NCI-H69 (cell line): ENCODE measurements at places on chromosomes 12 and 14.
A peak's percentile ranks its signal among the peaks of the same experiment; 100 is the strongest.

GRCh38 chr14:61308198-61308597, 13.2 kb upstream of the PRKCH start:
- no peak for DNase-seq

DNA sequence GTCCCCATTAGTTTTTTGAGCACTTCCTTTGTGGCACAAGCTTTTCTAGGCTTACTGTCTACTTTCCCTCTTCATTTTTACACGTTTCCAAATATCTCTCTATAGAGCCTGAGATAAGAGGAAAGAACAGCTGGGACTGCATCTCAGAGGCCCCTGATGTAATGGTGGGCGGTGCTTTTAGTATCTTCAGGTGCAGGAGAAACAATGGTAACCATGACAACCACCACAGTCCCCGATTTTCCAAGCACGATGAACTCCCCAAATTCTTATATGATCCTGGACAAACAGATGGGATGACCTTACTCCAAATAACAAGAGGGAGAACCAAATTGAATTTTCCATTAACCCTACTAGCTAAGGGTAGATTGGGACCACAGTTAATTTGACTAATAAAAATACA, 103.3 kb downstream of the AEBP2 start:
- no peak for DNase-seq

GRCh38 chr12:80857311-80857710, 80.4 kb downstream of the LIN7A start:
- no peak for DNase-seq

GRCh38 chr14:96078625-96079016, 39.5 kb downstream of the C14orf132 start:
- DNase-seq, result no peak

- peak; percentile 99 for DNase-seq
Observed at GRCh38 chr12:109310247-109311125, 1.4 kb upstream of the FOXN4 start.

DNA sequence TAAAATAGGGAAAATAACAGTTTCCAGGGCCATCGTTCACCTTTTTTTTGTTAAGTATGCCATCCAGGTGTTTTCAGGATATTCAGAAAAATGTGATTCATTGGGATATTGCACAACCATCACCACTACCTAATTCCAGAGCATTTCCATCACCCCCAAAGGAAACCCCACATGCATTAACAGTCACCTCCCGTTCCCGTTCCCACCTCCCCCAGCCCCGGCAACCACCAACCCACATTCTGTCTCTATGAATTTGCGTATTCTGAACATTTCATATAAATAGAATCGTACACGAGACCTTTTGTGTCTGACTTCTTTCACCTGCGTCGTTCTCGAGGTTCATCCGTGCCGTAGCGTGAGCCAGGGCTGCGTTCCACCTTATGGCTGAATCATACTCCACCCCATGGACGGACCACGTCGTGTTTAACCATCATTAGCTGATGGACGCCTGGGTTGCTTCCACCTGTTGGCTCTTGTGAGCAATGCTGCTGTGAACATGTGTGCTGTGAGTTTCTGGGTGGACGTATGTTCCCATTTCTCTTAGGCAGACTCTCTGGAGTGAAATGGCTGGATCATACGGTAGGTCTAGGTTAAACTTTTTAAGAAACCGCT, 51.0 kb upstream of the NCOR2 start:
- DNase-seq, result peak; percentile 24

GRCh38 chr12:5317556-5317955, 114.4 kb upstream of the NTF3 start:
- no peak for DNase-seq

DNA sequence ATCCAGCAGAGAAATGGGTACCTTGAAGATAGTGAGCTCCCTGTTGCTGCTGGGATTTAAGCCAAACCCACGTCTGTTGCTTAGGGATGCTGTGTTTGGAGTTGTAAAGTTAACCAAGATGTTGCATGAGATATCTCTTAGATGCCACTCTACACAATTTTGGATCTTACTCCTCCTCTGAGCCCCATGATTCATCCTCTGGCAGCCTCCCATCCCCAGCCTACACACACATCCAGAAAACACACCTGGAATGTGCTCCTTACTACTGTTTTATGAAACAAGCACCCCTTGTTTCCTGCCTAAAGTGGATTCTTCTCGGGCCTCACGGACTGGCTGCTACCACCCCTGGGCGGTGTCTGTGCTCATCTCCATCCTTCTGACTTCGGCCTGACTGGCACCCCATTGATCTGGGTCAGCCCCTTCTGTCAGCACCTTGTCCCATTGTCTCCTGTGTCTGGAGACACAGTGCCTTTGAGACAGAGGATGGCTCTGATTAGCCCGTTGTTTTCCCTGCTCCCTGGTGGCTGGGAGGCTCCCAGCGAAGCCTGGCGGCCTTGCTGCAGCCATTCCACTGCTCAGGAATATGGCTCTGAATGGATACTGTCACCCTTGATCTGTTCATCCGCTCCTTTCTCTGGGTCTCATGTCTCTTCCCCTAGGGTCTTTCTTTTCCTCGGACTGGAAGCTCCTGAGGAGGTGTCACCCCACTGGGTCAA, 24.3 kb downstream of the TSPAN9 start:
- DNase-seq, result no peak

DNA sequence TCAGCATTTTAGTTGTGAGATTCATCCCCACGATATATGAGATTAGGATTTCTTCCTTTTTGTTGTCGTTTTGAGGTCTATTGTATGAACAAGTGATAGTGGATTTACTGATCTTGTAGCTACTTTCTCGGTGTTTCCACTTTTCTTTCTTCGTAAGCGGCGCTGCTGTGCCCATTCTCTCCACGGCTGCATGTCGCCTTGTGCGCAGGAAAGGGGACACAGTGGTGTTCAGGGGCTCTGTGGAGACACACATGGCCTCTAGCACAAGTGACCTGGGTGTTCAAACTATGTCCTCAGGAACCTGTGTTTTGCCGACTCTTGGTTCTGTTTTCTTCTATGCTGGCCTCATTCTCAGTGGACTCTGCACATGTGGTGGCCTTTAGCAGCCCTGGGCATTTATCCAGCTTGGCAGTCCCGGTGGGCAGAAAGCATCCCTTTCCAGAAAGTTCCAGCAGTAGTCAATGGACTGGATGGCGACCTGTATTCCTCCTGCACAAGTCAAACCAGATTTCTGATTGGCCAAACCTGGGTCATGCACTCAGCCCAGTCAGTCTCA, 18.7 kb downstream of the CKAP4 start:
- DNase-seq, result no peak

GRCh38 chr12:40502322-40502721, 189.9 kb upstream of the CNTN1 start:
- DNase-seq, result no peak

DNA sequence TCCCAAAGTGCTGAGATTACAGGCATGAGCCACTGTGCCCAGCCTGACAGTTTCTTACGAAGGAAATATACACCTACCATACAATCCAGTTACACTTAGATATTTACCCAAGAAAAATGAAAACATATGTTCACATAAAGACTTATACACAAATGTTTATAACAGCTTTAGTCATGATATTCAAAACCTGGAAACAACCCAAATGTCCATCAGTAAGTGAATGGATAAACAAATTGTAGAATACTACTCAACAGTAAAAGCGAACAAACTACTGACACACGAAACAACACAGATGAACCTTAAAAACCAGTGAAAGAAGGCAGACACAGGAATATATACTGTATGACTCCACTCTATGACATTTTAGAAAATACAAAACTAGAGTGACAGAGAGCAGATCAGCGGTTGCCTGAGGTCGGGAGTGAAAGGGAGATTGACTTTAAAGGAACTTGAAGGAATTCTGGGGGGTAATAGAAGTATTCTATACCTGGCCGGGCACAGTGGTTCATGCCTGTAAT, 83.6 kb downstream of the SPRING1 start:
- no peak for DNase-seq

DNA sequence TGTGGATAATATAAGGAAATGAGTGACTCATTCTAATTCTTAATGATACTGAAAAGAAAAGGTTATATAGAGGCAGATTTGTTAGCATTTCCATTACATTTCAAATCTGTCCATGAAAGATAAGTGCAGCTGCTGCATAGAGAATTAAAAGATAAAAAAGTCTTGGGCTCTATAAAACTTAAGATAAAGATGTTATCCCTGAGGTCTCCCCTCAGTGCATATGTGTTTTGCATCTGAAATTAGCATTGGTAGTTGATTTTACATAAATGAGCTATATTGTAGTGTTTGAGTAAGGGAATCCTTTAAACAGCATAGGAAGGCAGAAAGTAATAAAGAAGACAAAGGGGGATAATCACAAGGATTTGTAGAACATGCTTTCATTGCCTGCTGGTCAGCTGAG, 206.2 kb downstream of the FSCB start:
- peak; percentile 88 for DNase-seq

DNA sequence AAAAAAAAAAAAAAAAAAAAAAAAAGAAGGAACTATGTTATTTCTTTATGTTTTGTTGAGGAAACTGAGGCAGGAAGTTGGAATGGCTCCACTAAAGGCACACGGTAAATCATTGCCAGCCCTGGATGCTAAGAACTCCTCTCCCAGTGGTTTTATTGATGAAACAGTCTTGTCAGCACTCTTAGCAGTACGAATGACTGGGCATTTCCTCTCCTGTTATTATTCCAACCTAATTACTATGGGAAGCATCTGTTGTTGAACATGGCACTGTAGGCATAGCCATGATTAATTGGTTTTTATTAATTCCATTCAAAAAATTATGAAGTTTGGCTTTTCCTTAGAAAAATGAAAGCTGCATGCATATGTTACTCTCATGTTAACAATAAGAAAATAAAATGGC, 1387.1 kb upstream of the TMEM132C start:
- DNase-seq, result no peak

- DNase-seq, result peak; percentile 40
Observed at GRCh38 chr12:15446807-15447206, 124.5 kb downstream of the PTPRO start.

- DNase-seq, result no peak
Observed at GRCh38 chr14:59920378-59920683, 387 bp downstream of the LRRC9 start.

DNA sequence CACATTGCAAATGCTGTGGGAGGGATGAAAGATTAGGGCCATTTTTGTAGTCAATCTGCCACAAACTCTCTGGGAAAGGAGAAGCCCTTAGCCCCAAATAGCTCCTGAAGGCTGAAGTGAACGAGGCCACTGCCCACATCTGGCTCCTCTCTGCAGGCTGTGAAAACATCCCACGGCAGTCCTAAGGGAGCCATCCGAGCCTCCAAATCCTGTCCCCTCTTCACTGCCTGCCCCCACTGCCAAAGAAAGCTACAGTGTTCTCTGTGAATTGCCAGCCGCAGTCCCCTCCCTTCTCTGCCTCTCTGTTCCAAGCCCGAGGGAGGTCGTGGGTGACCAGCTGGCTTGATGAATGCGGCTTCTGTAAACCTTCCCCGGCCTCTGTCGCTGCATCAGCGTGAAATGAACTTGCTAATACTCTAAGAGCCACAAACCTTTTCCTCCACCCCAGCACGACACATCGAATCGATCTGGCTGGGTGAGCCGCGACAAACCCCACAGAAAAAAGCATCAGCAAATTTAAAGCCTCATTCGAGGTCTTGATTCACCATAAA, 180.7 kb upstream of the NRXN3 start:
- no peak for DNase-seq

DNA sequence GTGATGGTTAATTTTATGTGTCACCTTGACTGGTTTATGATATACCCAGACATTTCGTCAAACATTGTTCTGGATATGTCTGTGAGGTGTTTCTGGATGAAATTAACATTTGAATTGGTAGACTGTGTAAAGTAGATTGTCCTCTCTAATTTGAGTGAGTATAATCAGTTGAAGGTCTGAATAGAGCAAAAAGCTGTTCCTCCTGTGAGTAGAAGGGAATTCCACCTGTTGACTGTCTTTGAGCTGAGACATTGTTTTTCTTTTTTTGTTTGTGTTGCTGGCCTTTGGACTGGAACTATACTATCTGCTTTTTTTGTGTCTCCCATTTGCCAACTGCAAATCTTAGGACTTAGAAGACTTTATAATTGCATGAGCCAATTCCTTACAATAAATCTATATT, 920.9 kb upstream of the LRFN5 start:
- DNase-seq, result no peak

DNA sequence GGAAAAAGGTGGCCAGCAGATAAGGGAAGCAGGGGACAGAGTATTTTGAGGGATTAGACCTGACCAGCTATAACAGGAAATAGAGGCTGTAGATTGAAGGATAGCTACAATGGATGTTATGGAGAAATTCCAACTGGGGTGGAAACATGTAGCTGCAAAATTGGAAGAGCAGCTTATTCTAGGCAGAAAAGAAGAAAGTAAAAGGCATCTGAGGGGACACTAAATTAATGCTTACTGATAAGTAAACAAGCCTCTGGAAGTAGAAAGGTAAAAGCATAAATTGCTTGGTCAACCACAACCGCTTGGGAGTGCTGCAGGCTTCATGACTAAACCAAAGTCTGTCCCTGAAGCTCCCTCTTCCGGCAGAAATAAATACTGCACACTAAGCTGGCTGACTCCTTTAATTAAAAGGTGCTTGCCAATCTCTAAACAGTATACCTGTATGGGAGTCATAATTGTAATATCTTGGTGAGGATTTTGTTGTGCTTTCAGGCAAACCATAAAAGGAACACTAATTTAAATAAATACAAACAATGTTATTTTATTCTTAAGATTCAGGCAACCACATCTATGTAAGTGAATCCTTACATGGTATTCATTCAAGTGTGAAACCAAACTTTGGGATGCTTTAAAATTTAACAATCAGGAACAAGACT, 7.7 kb downstream of the UBC start:
- no peak for DNase-seq

GRCh38 chr12:108640802-108641445, 7.2 kb upstream of the SELPLG start:
- DNase-seq, result peak; percentile 64

DNA sequence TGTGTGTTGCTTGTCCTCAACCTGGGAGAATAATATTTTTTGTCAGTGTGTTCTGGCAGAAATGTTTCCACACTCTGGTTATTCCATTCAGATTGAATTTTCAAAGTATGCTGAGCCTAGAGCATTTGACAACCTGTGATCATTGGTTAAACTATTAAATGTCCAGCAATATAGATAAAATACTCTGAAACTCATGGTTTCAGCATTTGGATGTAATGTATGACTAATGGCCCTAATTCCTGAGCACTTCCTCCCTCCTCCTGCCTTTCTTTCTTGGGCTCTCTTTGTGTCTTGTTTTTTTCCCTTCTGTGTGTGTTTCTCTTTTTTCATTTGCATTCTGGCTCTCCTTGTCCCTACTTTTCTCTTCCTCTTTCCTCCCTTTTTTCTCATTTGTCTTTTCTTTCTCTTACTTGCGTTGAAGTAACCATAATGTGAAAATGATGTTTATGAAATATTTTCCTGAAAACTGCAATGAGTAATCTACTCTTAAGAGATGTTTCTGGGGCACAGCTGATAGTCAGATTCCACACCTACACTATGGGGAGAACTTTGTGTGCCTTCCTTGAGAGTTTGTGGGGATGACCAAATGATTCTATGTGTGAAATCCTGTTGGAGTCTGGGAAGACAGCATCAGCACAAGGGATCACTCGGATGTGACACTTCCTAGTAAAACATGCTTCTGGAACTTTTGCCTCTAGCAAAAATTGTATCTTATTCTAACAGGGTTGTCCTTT, 74.6 kb downstream of the FRMD6 start:
- DNase-seq, result no peak

- no peak for DNase-seq
Observed at GRCh38 chr12:4265280-4265679, 8.3 kb upstream of the CCND2 start.
